ENCODE measurements at places on chromosomes 5 and 9.

GRCh38 chr5:95178046-95178651 is 106.7 kb downstream of the MCTP1 start:
- DNase-seq: no peak

DNA sequence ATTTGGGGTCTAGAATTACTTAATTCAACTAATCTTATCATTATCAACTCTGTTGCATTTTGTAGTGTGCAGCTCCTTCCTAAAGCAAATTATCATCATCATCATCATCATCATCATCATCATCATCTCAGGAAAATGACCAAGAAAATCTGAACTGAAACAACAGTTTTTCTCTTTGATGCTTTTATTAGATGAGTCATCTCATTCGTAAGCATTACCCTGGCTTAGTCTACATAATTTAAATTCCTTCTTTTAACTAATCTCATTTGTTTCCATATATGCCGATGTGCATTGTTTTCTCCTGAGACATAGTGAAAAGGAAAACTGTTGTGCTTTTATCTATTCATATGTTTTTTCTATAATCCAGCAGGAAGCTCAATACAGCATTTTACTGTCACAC is 173.0 kb upstream of the PDE4D start:
- DNase-seq: no peak

GRCh38 chr5:52150501-52150900 is 637.2 kb upstream of the ITGA1 start:
- no peak for DNase-seq

DNA sequence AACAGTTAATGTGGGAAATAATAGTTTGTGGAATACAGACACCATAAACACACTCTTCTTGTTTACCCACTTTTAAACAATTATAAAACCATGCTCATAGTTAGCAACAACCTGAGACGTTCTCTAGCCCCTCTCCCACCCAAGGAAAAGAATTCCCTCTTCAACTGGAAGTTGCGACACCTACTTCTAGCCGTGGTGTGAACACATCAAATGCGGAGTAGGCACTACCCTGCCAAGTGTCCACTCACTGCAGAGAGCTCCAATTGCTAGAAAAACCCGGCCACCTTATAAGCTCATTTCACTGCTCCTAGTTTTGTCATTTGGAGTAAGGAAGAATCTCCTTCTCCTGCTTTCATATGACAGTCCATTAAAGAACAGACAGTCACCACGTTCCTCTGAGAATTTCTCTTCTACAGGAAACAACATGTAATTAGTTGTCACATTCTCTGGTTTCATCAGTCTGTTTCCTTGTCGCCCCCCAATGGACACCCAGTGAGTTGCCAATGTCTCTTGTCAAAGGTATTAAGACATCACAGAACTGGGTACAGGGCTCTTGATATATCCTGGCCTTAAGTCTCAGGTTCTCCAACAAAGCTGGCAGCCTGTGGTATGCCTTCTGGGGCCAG is 47.3 kb downstream of the PRLR start:
- no peak for DNase-seq

DNA sequence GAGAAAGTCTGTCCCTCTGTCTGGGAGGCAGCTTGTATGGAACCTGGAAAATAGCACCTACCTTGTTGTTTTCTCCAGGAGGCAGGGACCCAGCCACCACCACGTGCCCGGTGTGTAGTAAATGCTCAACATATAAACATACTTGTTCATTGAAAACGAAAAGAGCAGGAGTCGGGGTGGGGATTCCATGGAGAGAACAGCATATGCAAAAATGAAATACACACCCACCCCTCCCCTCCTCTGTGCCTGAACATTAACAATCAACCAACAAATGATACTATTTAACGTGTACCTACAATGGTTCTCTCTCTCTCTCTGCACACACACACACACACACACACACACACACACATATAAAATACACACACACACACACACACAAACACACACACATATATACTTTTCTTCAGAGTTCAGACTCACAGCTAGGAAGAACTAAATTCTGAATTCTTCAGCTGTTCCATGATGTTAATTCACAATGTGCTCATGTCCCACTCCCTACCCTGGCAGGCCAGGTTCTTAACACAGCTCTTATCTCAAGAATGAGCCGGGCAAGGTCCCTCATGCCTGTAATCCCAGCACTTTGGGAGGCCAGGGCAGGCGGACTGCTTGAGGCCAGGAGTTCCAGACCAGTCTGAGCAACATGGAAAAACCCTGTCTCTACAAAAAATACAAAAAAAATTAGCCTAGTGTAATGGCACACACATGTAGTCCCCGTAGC is 16.3 kb upstream of the DENND1A start:
- no peak for DNase-seq

DNA sequence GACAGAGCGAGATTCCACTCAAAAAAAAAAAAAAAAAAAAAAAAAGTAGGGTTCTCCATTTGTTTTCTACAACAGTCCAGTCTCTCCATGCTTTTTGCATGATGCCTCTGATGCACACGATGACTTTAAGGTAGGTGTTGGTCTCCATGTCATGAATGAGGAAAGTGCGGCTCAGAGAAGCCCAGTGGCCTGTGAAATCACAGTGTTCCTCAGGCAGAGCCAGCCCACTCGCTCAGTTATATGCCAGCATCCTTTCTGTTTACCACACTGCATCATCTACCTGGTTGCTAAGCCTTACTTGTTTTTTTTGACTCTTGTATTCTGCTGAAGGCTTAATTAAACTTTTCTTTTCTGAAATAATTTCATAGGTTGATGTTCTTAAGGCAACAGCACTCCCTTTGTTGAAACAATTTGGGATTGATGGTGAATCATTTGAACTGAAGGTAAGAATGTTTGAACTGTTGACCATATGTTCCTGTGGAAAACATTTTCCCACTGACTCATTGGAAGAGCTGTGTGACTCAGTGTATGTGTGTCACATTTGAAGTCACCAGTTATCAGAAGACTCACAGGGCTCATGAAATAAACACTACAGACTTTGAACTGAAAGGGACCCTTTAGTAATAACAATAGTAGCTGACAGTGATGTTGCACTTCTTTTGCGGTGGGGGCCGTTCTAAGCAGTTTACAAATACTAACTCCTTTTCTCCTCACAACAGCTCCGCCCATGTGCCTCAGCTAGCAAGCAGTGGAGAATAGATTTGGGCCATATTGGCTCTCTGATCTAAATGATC is 40.2 kb downstream of the RCL1 start:
- DNase-seq: no peak

DNA sequence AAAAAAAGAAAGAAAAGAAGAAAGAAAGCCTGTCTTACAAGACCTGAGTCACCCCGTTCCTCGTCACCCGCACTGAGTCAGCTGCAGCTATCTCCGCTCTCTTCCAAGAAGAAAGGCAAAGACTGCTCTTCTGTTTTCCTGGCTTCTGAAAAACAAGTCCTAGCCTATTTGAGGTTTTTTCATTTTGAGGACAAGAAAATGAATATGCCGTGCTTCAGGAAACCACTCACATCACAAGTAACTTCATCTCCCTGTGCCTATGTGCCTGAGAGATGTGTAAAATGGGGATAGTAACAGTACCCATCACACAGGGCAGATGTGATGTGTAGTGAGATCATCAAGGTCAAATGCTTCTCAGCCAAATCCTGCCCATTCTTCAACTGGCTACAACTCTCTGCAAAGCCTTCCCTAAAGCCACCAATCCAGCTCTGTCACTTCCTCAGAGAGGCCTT is 78.4 kb downstream of the GLDC start:
- DNase-seq: no peak

- peak; percentile 89 for DNase-seq
Measured at GRCh38 chr5:43040287-43041098, at the start of gene ANXA2R. TSS of gene ANXA2R (minus strand) at chr5:43040319. CDS start at chr5:43040046, 273 bp downstream.

DNA sequence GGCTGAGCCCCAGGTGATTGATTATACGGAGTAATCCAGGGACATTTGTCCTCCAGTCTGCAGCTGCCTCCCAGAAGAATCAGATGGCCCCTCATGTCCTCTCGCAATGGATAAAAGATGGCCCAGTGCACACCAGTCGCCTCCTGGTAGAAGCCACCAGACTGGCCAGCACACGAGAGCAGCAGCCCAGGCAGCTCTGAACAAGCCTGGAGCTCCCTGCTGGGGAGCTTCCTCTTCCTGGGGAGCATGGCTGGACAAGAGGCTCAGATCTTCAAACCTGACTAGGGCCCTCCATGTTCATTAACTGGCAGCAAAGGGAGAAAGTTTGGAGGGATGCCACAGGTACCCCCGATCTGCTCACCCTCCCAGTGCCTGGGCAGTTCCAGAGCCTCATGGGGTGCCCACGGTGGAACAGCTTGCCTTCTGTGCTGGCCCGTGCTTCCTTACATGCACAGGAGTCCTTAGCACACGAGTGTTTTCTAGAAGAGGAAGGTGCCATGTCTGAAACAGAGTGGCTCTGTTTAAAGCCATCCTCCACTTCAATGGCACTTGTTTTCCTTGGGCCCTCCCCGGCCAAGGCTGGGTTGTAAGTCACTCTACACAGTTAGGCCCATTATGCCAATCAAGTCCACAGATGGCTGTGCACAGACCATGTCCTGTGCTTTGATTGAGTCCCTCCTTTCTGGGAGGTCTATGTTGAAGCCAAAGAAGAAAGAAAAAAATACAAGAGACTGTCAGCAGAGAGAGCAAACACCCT is 75.6 kb downstream of the PRRT1B start:
- no peak for DNase-seq

DNA sequence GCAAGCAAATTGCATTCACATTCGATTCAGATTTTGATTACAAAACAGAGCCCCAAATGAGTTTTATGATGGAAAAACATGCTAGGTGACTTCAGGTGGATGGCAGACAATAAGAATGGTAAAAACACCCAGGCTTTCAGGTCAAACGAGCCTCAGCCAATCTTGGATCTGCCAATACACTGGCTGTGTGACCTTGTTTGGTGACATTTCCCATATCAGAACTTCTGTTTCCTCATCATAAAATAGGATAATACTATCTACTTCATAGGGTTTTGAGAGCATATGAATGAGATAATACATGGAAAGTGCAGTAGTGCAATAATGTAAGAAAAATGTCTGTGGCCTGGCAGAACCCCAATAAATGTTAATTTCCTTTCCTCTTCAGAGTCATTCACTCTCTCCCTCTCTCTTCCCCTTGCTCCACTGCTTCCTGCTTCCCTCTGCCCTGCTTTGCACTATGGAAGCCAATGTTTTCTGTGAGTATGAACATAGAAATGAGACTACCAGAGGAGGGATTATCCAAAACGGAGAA is 54.7 kb downstream of the SH3RF2 start:
- DNase-seq: no peak

DNA sequence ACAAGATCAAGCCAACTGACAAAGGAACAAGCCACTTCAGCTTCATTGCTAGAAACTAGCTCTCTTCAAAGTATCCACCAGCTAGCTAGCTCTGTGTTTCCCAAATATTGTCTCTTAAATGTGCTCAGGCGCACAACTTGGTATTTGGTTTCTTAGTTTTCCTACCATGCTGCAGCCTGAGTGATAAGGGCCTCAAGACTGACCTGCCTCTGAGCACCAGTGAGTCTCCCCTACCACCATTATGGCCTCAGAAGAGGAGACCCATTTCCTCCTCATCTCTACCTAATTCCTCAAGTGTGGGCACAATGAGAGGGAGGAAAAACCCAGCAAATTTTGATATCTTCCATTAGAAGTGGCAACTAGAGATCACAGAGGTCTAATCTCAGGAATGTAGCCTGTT is 34.6 kb upstream of the KIF2A start:
- DNase-seq: no peak

GRCh38 chr9:114621975-114622609 is 11.0 kb downstream of the TMEM268 start:
- DNase-seq: no peak
